CD4-positive, alpha-beta T cell treated with Interleukin-12 subunit alpha and Interleukin-12 subunit beta, for 1 hour (primary cell): ENCODE measurements at places on chromosomes 5 and 9.

DNA sequence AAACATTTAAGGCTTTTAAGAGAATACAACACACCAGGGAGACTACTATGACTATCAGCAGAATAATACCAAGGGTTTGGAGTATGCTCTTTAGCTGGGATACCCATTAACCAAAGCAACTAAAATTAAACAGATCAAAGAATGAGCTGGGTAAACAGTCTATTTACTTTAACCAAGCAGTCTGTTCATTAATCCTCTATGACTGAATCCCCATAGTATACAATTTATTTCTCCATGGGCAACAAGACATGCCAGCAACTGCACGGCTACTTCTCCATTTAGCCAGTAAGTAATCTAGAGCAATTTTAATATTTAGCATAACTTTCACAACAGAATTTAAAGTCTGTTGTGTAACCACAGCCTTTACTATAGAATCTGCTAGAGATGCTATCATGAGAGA, 77.6 kb downstream of the CDO1 start:
- DNase-seq = no peak

DNA sequence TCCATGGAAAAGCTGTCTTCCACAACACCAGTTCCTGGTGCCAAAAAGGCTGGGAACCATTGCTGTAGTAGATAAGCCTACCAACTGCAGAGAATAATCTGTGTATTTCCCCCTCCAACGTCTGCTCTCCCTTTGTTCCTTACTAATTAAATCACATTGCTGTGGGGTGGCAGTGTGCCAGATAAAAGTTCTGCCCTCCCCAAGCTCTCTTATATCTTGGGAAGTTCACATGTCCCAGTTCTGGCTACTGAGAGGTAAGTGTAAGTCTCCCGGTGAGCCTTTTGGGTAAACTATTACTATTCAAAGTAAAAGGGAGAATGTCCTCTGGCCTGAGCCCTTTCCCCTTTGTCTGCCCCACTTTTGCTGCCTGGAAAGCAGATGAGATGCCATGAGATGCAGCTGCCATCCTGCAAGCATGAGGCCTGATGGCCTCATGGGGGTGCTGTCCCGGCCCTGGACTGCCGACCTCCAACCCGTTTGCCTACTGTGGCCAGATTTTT, 14.7 kb downstream of the ENC1 start:
- no peak for DNase-seq

DNA sequence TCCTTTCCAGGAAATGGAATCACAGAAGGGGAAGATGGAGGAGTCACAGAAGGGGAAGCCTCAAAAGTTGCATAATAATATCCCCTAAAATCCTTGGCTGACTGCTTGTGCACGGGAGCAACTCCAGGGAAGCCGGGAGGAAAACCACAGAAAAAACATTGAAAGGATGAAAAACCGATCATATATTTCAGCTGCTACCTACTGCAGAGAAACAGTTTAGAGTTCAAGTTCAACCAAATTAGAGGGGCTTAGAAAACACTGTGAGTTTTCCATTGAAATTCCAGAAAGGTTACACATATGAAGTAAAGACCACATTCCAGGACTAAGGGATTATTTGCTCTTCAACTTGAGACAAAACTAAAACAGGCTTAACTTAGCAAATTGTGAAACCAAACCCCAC, 37.6 kb upstream of the MTAP start:
- DNase-seq = no peak

DNA sequence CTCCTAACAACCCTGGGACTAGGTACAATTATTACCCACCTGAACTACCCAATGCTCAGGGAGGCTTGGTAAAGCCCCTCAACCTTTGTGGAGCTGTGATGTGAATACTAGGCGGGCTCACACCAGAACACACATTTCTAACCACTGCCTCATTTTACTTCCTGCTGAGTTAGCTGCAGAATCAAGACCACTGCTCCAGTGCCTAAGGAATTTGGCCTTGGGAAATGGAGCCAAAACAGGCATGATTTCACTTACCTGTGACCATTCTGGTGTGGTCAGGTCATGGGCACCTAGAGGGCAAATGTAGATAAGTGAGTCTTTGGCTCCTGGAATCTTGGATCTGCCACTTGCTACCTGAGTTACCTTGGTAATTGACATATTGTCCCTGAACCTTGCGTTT, 5.2 kb downstream of the WWC1 start:
- DNase-seq = no peak

DNA sequence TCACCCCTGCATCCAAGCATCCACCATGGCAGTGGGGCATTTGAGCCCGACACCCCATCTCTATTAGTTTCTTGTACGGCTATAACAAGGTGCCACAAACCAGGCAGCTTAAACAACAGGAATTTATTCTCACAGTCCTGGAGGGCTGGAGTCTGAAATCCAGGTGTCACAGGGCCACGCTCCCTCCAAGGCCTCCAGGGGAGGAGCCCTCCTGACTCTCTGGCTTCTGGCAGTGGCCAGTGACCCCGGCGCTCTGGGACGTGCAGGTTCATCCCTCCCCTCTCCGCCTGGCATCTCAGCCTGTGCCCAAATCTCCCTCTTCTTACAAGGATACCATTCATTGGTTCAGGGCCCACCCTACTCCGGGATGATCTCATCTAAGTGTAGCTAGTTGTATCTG, 394.5 kb upstream of the IRX1 start:
- no peak for DNase-seq

DNA sequence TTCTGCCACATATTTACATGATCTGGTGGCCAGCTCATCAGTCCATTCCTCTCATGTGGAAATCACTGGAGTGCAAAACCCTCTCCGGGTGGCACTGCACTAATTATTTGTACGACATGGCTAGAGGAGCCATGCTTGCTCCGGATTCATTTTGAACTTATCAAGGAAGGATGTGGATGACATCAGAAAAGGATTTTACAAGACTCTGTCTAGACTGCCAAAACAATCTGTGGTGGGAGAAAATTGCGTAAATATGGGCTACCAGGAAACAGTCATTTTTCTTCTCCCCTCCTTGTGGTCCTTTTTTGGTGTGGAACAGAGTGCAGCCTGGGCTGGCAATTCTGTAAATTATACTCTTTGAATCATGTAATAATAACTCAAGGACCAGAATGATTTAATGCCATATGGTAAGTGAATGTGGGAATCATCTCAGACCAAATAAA, 123.4 kb upstream of the IFNE start:
- DNase-seq = no peak

- no peak for DNase-seq
Measured at GRCh38 chr5:173642895-173643481, 26.5 kb upstream of the BOD1 start.

DNA sequence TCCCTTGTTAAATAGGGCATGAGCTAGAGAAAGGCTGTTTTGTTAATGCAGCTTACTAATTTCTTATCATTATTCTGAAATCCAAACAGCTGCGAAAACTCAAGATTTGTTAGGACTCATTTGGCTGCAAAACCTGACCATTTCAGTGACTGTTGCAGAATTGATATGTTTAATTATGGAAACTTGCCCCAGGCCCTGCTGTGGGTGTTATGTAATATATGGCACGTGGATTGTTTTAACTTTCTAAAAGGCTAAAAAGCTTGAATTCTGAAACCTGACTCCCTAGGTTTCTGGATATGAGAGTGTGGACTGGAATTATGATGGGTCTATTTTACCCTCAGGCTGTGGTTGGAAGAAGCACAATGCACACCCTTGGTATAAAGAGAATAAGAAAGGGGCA, 4.4 kb downstream of the IL9 start:
- DNase-seq = no peak

DNA sequence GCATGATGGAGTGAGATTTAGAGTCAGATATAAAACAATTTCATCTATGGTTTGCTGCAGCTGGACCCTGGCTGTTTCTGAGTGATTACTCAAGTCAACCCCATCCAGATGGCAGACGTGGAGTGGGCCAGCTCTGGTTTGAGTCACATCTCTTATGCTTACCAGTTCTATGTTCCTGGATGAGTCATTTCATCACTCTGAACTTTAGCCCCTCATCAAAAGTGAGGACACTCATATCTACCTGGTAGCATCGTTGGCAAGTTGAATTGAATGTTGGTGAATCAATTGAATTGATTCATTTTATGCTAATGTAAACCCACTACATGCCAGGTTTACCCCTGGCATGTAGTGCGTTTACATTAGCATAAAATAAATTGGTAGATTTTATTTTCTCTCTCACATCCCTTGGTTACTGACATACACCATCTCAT, 176.4 kb downstream of the FGF18 start:
- DNase-seq = no peak

- no peak for DNase-seq
Measured at GRCh38 chr5:132665574-132666080, 7.7 kb downstream of the IL13 start.

DNA sequence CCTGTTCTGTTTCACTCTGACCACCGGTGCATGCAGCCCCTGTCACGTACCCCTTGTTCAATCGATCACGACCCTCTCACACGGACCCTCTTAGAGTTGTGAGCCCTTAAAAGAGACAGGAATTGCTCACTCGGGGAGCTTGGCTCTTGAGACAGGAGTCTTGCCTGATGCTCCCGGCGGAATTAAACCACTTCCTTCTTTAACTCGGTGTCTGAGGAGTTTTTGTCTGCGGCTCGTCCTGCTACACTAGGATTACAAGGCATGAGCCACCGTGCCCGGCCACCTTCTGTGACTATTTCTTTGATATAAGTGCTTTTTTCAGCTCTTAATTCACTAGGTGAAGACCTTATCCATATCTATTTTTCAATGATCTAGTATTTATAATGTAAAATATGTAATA, 167.5 kb downstream of the TTC39B start:
- DNase-seq = no peak

DNA sequence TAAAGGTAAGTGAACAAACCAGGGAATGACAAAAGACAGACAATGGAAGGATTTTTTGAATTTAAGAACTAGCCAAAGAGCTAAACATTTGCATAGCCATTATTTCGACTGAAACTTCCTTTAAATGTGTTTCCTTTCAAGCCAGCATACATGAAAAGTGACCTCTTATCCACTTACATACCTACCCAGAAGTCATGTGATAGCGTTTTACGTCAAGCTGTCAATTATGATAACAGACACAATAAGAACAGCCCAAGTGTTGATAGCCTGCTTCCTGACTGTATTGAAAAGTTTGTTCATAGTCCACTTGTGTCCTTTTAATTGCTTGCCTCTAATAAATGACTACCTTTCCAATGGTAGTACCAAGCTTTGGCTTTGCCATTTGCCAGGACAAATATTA, 206.0 kb downstream of the NFIB start:
- no peak for DNase-seq

- no peak for DNase-seq
Measured at GRCh38 chr5:159083548-159084452, 15.9 kb downstream of the EBF1 start.

DNA sequence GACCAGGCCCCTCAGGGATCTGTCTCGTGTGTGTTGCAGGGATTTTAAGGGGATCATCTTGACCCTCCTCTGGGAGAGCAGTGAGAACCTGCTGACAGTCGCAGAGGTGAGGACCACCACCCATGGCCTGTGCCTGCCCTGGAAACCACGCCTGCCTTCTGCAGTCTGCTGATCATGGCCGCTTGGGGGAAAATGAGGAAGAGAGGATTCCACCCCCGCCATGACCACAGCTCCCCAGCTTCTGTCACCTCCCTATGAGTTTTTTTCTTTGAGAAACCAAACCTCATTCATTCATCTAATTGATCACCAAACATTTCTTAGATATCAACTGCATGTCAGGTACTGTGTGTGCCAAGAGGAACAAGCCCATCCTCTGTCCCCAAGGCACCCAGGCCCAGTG, 46.3 kb upstream of the TDRD7 start:
- DNase-seq = no peak

- no peak for DNase-seq
Measured at GRCh38 chr5:95007921-95008597, 276.8 kb downstream of the MCTP1 start.

DNA sequence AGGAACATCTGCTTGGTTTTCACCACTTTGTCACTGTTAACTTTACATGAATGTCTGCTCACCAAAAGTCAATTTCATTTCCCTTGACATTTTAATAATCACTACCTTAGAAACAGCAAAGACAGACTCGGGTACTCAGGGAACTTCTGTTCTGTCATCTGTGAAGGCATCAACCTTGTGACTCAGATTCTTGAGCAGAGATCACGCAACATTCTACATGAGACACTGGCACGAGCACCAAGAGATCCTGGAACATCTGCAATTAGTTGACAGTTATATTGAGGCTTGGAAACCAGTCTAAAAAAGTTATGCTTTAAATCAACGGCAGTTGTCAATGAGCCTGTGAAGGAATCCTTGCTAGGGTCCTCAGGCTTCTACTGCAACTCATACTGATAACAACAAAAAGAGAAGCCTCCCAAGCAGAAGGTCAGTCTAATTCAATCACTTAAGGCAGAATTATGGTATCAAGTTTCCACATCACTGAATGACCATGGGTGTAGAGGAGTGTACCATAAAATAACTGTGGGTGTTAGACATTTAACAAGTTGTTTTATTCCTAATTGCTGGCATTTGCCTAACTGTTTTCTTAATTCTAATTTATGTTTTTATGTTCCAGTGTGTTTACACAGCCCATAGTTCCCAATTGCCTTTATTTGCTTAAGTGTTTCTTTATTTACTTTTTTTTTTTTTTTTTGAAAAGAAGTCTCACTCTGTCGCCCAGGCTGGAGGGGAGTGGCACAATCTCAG, 3.3 kb upstream of the PBX3 start:
- no peak for DNase-seq

GRCh38 chr9:84296146-84296843, 44.3 kb downstream of the SLC28A3 start:
- DNase-seq = peak; percentile 48

DNA sequence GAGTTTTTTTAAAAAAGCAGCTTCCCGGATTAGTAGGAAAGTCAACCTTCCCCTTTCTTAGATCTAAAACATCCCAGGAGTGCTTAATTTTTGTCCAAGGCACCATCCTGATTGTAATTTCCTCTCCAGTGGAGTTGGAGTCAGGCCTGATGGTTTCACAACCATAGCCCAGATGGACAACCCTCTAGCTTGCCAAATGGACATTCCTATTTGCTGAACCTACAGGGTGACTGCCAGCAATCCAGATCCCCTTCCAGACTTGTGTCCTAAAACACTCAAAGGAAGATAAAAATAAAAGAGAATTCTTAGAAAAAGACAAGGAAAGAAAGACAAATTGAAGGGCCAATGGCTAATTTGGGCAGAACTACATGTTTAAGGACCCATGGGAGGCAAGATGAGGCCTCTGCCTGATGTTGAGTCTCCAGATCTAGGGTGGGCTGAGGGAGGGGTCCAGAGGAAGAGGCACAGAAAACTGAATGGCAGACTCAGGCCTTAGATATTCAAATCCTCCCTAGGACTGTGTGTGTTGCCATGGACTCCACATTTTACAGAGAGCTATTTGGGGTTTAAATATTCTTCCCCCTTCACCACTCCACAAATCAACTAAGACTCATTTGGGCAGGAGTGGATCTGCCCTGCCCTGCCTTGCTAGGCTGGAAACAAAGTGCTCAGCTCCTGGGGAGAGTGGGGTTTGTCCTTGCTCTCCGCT, 38.5 kb upstream of the SLC44A1 start:
- no peak for DNase-seq

DNA sequence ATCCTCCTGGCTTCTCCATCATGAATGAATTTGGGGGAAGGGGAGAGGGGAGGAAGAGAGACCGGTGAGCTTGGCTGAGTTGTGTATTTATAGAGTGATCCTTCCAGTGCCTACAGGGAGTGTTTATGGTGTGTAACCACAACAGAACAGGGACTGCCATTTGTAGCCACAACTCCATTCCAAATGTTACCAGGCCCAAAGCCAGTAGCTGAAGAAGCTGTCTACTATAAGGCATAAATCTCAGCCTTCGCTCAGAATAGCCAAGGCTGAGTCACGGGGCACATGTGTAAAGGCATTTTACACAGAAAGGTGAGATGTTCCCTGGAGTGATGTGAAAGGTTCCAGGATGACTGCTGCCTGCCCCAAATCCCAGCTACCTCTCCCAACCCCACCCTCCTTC, 2.5 kb downstream of the TMEM252 start:
- no peak for DNase-seq

GRCh38 chr9:112274600-112274999, 58.8 kb downstream of the PTBP3 start:
- DNase-seq = no peak
